ENCODE measurements at places on chromosomes 1 and 21. TPM values are rescaled to one million over a fixed set of nuclear protein-coding genes. Genes with fewer than 3 reads are reported as not detected.

DNA sequence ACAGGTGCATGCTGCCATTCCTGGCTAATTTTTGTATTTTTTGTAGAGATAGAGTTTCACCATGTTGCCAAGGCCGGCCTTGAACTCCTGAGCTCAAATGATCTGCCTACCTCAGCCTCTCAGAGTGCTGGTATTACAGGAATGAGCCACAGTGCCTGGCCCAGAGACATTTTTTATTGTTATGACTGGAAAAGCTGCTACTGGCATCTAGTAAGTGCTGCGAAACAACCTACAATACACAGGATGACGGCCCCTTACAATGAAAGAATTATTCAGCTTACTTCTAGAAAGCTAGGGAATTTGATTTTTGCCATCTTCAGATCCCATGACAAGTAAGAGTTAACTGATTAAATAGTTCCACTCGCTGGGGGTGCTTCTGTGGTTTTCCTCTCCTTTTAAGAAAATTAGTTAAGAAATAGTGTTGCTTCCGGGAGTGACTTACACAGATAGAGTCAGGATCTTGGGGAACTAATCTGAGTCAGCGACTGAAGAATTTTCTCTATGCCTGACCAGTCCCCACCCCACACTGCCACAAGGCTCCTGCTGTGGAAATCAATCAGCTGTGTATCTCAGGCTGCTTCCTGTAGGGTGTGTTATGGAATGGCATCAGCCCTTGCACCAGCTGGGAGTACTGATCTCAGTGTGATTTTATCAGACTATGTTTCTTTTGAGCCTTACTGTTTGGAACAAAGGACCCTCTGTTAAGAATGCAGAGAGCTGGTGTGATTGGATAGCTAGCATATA lies 93.0 kb upstream of the BMP8A start:
- H3K27me3 ChIP-seq, result no peaks in the 10 kb centered on the region
- H3K36me3 ChIP-seq, result peaks cover 2% of the 10 kb centered on the region
- H3K4me1 ChIP-seq, result peaks cover 50% of the 10 kb centered on the region

DNA sequence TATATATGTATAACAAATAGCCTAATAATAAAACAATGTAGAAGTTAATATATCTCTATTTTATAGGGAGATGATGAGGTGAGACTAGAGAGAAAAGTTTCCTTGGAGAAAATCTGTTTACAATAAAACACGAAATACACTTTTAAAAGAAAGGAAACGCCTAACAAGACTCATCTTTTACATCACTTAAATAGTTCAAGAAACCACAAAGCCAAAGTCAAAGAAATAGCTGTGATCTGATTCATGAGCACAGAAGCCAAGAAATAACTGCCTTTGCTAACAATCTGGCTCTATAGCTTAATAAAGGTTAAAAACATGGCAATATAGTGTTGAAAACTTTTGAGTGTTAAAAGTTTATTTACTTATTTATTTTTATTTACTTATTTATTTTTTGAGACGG lies 61.5 kb downstream of the TOR3A start:
- no peaks in the 10 kb centered on the region for H3K27me3 ChIP-seq
- H3K27ac ChIP-seq, result peak overlapping the region; percentile 28
- peaks cover 28% of the 10 kb centered on the region for H3K4me1 ChIP-seq

Gene VAV3
- 1.1 TPM for total RNA-seq

DNA sequence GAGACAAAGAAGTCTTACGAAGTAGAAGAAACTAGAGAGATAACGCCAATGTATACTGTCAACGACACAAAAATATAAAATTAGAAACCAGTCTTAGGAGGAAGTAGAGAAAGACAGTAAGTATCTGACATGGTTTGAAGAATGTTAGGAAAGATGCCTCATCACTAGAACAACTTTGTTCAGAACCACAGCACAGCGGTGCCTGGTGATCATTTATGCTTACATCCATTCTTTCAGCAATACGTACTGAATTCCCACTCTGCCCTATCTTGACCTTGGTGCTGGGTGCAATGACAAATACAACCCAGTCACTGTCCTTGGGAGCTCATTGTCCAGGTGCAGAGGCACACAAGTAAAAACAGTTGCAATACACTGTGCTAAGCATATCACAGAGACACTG lies 104.4 kb downstream of the TM2D1 start:
- H3K4me1 ChIP-seq, result no peaks in the 10 kb centered on the region
- H3K36me3 ChIP-seq, result no peaks in the 10 kb centered on the region
- no peak for DNase-seq
- H3K27me3 ChIP-seq, result no peaks in the 10 kb centered on the region

Gene ETNK2
- 1.1 TPM for total RNA-seq

Gene SLAMF9
- not detected for total RNA-seq

Gene ANKRD35
- total RNA-seq, result 0.59 TPM

GRCh38 chr1:21930080-21930571 lies 7.0 kb downstream of the HSPG2 start:
- H3K4me1 ChIP-seq, result peaks cover 100% of the 10 kb centered on the region
- no peaks in the 10 kb centered on the region for H3K27me3 ChIP-seq
- DNase-seq, result no peak
- peaks cover 16% of the 10 kb centered on the region for H3K36me3 ChIP-seq
- peak overlapping the region; percentile 88 for H3K27ac ChIP-seq

GRCh38 chr1:204384636-204385352 lies 25.1 kb upstream of the PLEKHA6 start:
- no peaks in the 10 kb centered on the region for H3K27me3 ChIP-seq
- peak; percentile 35 for DNase-seq
- no peaks in the 10 kb centered on the region for H3K36me3 ChIP-seq
- no peaks in the 10 kb centered on the region for H3K4me1 ChIP-seq
- H3K27ac ChIP-seq, result peak overlapping the region; percentile 41
- no peak overlapping the region for H3K4me3 ChIP-seq

Gene C1orf226
- 5.9 TPM for total RNA-seq

Gene VWA1
- 12.8 TPM for total RNA-seq

Gene ZFP69
- total RNA-seq, result 3.1 TPM

- DNase-seq, result peak; percentile 39
- no peaks in the 10 kb centered on the region for H3K27me3 ChIP-seq
- H3K4me3 ChIP-seq, result no peak overlapping the region
- no peaks in the 10 kb centered on the region for H3K4me1 ChIP-seq
- H3K27ac ChIP-seq, result no peak overlapping the region
- H3K36me3 ChIP-seq, result peaks cover 17% of the 10 kb centered on the region
These were observed 30.1 kb downstream of the RCC2 start for GRCh38 chr1:17409391-17409811.

GRCh38 chr1:171226747-171227370 lies 21.4 kb upstream of the FMO1 start:
- no peaks in the 10 kb centered on the region for H3K27me3 ChIP-seq
- peaks cover 25% of the 10 kb centered on the region for H3K4me1 ChIP-seq
- H3K36me3 ChIP-seq, result no peaks in the 10 kb centered on the region
- no peak for DNase-seq
- H3K27ac ChIP-seq, result no peak overlapping the region

DNA sequence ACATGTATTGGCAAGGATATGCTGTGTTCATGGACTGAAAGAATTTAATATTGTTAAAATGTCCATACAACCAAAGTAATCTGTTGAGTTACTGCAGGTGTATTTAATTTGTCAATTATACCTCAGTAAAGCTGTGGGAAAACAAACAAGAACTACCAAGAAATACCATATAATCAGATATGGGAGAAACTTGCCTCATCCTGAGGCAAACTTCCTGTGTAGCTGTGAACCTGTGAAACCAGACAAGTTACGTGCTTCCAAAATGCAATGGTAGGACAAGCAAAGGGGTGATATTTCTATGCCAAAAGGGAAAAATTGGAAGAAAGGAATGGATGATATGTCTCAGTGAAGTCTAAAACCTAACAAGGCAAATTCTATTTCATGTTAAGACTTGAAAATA lies 174.6 kb downstream of the SPATA17 start:
- H3K4me3 ChIP-seq, result no peak overlapping the region
- H3K36me3 ChIP-seq, result no peaks in the 10 kb centered on the region

Gene ADAMTS5
- 3.6 TPM for total RNA-seq

DNA sequence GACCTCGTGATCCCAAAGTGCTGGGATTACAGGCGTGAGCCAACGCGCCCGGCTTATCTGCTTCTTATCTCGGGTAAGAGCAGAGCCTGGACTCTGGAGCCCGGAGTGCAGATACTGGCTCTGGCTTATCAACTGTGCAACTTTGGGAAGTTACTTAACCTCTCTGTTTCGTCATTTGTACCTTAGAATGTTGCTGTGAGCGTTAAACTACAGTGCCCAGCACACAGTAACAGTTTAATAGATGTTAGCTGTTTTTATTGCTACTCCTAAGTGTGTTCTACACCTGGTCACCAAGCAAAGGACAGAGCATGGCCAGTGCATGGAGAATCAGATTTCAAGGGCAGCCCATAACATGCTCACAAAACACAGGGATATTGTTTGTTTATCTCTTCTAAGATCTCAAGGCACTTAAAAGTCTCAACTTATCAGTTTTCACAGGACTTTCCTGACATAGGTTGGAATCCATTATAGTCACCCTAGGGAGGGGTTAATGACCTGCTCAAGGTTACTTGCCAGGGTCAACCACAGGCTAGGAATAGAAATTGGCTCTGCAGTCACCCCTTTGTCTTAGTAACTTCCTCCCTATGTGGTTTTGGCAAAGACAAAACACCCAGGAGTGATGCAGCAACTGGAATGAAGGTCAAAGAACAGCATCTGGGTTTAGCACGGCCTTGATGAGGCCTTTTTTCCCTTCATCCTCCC lies 22.5 kb upstream of the SRP9 start:
- no peak overlapping the region for H3K4me3 ChIP-seq
- H3K27ac ChIP-seq, result peak overlapping the region; percentile 60
- no peaks in the 10 kb centered on the region for H3K27me3 ChIP-seq
- no peaks in the 10 kb centered on the region for H3K36me3 ChIP-seq
- H3K4me1 ChIP-seq, result peaks cover 59% of the 10 kb centered on the region

Gene PODN
- total RNA-seq, result 11.6 TPM

Gene CD1E
- total RNA-seq, result not detected

- H3K36me3 ChIP-seq, result no peaks in the 10 kb centered on the region
- H3K27ac ChIP-seq, result no peak overlapping the region
- no peaks in the 10 kb centered on the region for H3K27me3 ChIP-seq
- no peaks in the 10 kb centered on the region for H3K4me1 ChIP-seq
- no peak for DNase-seq
These were observed 268.6 kb downstream of the SETD4 start for GRCh38 chr21:35791541-35792325.

GRCh38 chr21:31555741-31556191 lies 103.7 kb upstream of the SOD1 start:
- peaks cover 14% of the 10 kb centered on the region for H3K27me3 ChIP-seq
- no peaks in the 10 kb centered on the region for H3K36me3 ChIP-seq
- no peak for DNase-seq
- H3K4me1 ChIP-seq, result peaks cover 20% of the 10 kb centered on the region

DNA sequence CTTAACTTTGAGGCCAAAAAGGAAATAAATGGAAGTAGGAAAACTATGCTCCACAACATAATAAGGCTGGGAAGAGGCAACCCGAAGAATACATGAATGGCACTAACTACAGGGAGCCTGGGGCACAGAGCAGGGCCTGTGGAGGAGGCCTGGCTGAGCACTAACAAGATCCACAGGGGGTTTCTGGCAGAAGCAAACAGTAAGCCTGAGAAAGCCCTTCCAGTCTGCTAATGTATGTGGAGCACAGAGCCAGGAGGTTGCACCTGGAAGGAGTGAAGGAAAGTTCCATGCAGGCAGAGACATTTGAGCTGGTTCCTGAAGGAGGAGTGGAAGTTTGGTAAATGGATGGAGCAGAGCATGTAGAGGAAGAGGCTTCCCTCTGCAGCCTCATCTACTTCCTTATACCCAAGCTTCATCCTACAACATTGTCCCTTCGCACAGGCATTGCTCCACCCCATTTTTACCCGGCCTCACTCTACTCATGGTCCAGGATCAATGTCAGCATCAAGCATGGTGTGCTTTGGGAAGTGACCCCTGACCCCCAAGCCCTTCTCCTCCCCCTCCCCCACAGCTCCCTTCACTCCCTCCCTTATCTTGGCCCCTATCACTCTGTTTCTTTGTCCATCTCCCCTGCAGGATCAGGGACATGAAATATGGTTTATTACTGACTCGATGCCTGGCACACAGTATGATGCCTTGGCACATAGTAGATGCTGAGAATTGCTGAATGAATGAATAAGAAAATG lies 23.3 kb downstream of the SHISA4 start:
- peaks cover 20% of the 10 kb centered on the region for H3K4me1 ChIP-seq
- H3K36me3 ChIP-seq, result no peaks in the 10 kb centered on the region
- peak overlapping the region; percentile 92 for H3K27ac ChIP-seq

Gene LCE1D
- total RNA-seq, result not detected

Gene CLDN17
- not detected for total RNA-seq

Gene KCNK1
- total RNA-seq, result 7.4 TPM

DNA sequence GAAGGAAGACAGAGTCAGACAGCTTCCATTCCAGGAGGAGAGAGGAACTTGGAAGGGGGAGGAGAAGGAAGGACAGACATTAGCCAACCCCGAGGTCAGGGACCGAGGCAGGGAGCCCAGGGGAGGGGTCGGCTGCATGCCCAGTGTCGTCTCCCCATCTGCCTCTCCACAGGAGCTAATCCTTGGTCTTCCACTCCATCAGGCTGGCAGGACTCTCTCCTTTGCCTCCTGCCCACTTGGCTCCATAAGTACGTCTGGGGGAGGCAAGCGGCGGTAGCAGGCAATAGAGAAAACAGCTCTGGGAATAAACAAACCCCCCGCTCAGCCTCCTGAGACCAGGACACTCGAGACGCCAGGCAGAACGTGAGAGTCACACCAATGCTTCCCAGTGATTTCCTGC lies 71.3 kb downstream of the GRIK3 start:
- H3K4me1 ChIP-seq, result no peaks in the 10 kb centered on the region
- H3K36me3 ChIP-seq, result no peaks in the 10 kb centered on the region
- no peak for DNase-seq

DNA sequence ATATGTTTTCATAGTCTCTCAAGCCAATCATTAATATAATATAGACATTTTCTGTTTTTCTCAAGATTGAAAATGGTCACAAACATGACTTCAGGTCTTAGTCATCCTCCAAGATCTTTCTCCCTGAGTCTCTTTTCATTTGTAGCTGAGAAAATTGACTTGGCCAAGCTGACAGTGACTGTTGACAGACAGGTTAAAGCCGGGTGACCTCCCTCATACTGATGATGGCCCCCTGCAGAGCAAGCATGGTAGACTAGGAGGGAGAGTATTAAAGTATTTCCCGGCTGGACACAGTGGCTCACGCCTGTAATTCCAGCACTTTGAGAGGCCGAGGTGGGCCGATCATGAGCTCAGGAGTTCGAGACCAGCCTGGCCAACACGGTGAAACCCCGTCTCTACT lies 6.8 kb upstream of the KIAA1614 start:
- H3K4me3 ChIP-seq, result no peak overlapping the region
- no peaks in the 10 kb centered on the region for H3K27me3 ChIP-seq
- H3K27ac ChIP-seq, result no peak overlapping the region
- H3K36me3 ChIP-seq, result no peaks in the 10 kb centered on the region
- peaks cover 1% of the 10 kb centered on the region for H3K4me1 ChIP-seq

Gene PHTF1
- total RNA-seq, result 11.3 TPM

DNA sequence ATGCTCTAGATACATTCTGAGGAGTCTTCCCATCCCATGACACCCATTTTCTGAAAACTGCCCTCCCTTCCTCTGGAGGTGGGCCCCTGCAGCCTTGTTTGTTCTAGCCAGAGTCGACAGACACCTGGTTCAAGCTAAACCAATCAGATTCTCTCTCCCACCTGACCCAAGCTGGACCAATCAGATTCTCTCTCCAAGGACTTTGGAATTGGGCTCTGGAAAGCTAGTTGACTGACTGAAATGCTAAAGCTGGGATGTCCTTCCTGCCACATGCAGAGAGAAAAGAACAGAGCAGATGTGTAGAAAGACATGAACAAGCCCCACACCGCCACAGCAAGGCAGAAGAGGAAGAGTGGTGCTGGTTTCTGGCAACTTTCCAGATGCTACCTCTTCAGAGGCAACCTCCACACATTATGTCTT lies 24.6 kb downstream of the ASAP3 start:
- no peak overlapping the region for H3K4me3 ChIP-seq
- peaks cover 21% of the 10 kb centered on the region for H3K36me3 ChIP-seq
- no peak for DNase-seq
- no peaks in the 10 kb centered on the region for H3K4me1 ChIP-seq
- H3K27me3 ChIP-seq, result no peaks in the 10 kb centered on the region
- H3K27ac ChIP-seq, result no peak overlapping the region

Measured in heart left ventricle (tissue), 16 donors.